Choroid plexus epithelial cell (primary cell): ENCODE measurements at places on chromosomes 2 and 18.

- peak; percentile 21 for DNase-seq
Observed at GRCh38 chr2:141927536-141927935, 203.3 kb downstream of the LRP1B start.

DNA sequence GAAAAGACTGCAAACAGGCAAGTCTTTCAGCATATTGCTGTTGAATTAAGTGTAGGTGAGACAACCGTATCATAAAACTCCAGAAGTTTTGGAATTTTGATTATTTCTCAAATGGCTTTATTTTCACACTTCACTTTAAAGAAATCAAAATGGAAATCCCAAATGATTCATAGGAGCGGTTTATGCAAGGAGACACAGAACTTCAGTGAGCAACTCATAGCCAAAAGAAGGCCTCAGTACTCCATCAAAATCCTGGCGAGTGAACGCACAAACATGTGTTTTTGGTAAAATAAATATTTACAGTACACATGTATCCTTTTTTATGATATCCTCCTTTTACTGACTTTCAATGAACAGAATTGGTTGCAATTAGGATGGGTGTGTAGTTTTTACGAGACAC, 140.4 kb upstream of the APCDD1 start:
- DNase-seq = no peak

GRCh38 chr2:11865805-11866204, 119.4 kb downstream of the LPIN1 start:
- no peak for DNase-seq

- DNase-seq = no peak
Observed at GRCh38 chr18:26442126-26442525, 106.2 kb downstream of the KCTD1 start.

GRCh38 chr2:149329489-149330126, 779 bp upstream of the LYPD6 start:
- peak; percentile 15 for DNase-seq

DNA sequence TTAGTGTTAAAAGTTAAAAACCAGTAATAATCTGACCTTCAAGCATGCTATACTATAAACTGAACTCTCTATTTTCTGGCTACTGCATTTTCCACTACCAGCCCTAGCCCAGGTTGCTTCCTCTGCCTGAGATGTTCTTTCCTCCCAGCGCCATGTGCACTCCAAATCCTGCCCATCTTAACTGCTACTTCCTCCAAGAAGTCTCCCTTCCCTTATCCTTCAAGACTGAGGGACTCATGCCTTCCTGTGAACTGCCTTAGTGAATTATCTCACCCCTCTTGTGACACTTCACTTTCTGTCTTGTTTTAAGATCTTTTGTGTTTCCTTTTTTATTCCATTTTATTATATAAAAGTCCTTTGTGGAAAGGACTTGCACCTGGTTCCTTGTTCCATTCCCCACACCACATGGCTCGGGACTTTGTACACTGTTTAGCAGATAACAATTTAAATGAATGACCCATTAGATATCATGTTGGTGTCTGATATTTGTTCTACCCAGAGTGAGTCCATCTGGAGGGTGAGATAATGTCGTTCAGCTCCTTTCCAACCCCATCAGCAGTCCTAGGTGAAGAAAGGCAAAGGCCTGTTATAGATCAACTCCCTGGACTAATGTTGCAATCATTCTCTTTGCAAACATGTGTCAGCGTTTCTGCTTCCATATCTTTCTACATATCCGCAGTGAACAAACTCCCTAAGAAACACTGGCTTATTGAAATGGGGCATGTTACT, 20.9 kb upstream of the AGFG1 start:
- DNase-seq = no peak
